ENCODE measurements at places on chromosomes 5 and 9.

DNA sequence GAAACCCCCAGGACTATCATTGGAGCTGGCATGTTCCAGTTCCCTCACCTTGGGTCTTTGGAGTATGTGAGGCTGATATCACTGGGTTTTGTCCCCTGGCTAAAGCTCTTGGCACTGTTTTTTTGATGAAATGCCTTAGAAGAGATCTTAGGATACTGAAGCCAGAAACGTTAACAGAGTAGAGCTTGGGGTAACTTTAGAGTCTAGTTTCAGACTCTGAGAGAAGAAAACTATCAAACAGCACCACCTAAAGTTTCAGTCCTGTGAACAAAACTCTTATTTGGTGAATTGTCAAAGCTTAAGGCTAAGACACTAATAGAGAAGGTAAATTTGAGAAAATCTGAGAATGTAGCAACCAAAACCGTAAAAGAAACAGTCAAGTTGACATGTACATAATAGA, 111.7 kb upstream of the PUM3 start:
- no peak for DNase-seq

DNA sequence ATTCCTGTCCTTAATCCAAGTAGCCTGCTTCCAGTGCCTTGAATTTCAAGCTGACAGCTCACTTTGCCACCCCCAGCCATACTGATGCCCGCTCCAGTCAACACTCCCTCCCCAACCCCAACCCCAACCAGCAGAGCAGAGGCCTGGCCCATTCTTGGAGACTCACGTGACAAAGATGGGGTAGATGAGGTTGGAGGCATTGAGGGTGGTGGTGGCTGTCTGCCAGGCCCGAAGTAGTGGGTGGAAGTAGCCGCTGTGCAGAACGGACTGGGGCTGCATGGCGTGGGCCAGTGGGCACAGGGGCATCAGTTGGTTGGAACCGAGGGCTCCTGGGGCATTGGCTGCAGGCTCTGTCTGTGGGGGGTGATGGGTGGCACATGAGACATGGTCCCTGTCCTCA, 7.8 kb downstream of the ALAD start:
- DNase-seq, result no peak

DNA sequence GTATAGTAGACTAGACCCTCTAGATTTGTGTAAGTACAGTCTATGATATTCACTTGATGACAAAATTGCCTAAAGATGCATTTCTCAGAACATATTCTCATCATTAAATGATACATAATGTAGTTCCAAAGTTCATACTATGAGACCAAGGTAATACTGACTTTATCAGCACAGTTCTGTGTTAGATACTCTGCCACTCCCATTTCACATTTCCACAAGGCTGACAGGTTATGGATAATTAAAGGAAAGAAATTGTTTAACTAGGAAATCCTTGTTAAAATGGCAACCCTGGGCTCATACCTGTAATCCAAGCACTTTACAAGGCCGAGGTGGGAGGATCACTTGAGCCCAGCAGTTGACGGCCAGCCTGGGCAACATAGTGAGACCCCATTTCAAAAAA, 33.6 kb downstream of the TYRP1 start:
- no peak for DNase-seq

GRCh38 chr9:134393582-134394280, 67.5 kb downstream of the RXRA start:
- no peak for DNase-seq

- no peak for DNase-seq
Measured at GRCh38 chr9:69331444-69331843, 6.4 kb downstream of the ENTREP1 start.

- no peak for DNase-seq
Measured at GRCh38 chr5:135343413-135343812, 55.6 kb downstream of the MACROH2A1 start.

- no peak for DNase-seq
Measured at GRCh38 chr5:120016717-120017382, 387.5 kb downstream of the FAM170A start.

GRCh38 chr5:125410537-125411070, 664.2 kb upstream of the ZNF608 start:
- DNase-seq, result no peak

- DNase-seq, result no peak
Measured at GRCh38 chr5:963310-963672, 45.3 kb upstream of the NKD2 start.

DNA sequence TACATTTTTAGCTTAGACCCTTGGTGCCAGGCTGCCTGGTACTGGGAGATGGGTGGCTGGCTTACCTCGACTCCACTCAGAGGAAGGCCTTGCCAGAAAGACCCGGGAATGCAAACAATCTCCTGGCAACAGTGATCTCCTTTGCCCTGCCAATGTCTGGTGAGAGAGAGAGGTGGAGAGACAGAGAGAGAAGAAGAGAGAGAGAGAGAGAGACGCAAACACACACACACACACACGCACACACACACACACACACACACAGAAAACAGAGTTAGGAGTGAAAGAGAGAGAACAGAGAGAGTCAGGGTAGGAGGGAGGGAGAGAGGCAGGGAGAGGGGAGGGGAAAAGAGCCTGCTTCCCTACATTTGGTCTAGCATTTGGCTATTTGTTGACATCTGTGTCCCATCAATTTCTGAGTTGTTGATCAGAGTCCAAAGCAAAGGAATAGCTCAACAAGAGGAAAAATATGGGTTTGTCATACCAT, 181.6 kb upstream of the MAP1B start:
- DNase-seq, result no peak

- no peak for DNase-seq
Measured at GRCh38 chr9:121491111-121491510, 8.5 kb downstream of the GGTA1 start.

GRCh38 chr9:25850803-25851202, 172.6 kb upstream of the TUSC1 start:
- no peak for DNase-seq

GRCh38 chr5:178305801-178306200, 73.2 kb upstream of the PHYKPL start:
- no peak for DNase-seq

GRCh38 chr5:122941737-122942136, 94.8 kb downstream of the PPIC start:
- DNase-seq, result no peak

DNA sequence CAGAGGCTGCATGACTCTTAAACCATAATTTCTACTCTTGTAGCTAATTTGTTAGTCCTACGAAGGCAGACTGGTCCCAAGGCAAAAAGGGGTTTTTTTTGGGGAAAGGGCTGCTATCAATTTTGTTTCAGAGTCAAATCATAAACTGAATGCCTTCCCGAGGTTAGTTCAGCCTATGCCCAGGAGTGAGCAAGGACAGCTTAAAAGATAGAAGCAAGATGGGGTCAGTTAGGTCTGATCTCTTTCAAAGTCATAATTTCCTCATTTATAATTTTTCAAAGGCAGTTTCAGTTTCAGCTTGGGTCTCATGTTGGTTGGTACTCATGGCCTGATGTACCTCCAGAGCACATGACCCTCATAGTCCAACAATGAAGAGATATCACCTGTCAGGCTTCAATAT, 7.9 kb upstream of the RXFP3 start:
- DNase-seq, result no peak

- no peak for DNase-seq
Measured at GRCh38 chr5:59597690-59598546, 295.6 kb downstream of the PDE4D start.

DNA sequence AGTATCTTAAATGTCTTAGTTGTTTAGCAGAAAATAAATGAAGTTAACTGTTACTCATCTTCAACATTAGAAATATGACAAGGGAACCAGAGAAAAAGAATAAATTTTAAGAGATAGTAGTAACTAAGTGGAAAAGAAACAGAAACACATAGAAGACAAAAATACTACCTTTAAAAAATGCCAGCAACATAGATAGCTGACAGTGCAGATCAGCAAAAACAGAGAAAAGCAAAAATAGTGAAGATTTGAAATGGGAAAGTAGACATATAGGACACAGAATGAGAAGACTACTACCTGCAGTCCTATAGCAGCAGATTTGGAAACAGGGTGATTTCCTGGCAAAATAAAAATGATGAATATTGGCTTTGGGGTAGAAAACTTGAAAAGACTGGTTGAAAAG, 48.5 kb downstream of the ICE1 start:
- DNase-seq, result no peak

DNA sequence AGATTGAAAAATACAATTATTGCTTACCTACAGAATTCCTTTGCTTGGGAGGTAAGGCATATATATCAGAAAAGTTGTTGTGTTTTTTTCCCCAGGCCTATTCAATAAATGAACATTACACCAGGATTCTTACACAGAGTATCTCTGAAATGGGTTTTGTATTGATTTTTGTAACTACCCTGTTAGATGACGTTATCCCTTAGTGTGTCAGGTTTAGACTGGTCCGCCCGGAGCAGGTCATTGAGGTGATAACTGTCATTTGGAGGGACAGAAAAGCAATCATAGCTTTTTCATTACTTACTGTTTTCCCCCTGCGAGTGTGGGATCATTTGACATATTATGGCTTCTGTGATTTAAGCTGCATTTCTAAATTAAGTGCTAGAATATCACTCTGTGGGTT, 715.2 kb upstream of the ADAMTS16 start:
- no peak for DNase-seq

- no peak for DNase-seq
Measured at GRCh38 chr5:37855438-37855837, 15.6 kb upstream of the GDNF start.

- DNase-seq, result no peak
Measured at GRCh38 chr9:85508616-85509015, 233.1 kb downstream of the AGTPBP1 start.

- DNase-seq, result no peak
Measured at GRCh38 chr5:96373381-96373733, 59.7 kb downstream of the PCSK1 start.

GRCh38 chr5:35129921-35130485, 82.3 kb upstream of the AGXT2 start:
- peak; percentile 54 for DNase-seq

DNA sequence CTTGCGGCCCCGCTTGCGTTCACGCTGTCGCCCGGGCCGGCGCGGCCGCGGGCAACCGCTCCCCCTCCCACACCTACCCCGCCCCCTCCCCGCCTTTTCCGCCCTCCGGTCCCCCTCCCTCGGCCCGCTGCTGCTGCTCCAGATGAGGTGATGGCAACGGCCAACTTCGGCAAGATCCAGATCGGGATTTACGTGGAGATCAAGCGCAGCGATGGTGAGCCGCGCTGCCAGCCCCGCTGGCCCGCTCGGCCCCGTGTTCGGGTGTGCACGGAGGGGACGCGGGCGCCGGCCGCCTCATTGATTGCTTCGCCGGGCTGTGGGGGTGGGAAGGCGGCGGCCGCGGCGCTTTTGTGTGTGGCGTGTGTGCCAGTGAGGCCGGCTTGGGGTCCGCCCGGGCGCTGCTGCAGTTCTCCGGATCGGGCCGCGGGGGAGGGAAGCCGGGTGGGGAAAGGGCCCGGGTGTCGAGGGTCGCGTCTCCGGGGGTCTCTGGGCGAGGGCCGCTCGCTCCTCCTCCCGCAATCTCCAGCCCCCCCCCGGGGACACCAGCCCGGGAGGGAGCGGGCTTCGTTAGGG, 403 bp downstream of the KIF2A start:
- DNase-seq, result peak; percentile 44

DNA sequence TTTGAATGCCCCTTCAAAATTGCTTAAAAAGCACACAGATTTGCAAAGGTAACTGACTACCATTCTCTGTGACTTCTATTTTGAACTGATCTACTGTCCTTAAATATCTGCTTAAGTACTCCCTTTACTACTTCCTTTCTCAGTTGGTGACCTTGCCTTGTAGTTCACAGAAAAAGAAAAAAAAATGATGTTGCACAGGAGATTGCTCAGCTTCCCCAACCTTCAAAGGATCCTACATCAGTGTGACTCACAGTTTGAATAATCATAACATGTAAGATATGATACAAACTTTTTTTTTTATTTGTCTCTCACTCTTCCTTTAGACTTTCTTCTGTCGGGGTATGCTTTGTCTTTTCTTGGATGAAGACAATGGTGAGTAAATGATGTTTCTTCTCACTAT, 1029.6 kb downstream of the CDH12 start:
- DNase-seq, result no peak

GRCh38 chr9:130892477-130893304, 3.9 kb downstream of the QRFP start:
- no peak for DNase-seq

GRCh38 chr5:153900703-153901395, 137.9 kb downstream of the FAM114A2 start:
- no peak for DNase-seq

- DNase-seq, result no peak
Measured at GRCh38 chr9:96725576-96725975, 52.3 kb downstream of the ZNF510 start.

DNA sequence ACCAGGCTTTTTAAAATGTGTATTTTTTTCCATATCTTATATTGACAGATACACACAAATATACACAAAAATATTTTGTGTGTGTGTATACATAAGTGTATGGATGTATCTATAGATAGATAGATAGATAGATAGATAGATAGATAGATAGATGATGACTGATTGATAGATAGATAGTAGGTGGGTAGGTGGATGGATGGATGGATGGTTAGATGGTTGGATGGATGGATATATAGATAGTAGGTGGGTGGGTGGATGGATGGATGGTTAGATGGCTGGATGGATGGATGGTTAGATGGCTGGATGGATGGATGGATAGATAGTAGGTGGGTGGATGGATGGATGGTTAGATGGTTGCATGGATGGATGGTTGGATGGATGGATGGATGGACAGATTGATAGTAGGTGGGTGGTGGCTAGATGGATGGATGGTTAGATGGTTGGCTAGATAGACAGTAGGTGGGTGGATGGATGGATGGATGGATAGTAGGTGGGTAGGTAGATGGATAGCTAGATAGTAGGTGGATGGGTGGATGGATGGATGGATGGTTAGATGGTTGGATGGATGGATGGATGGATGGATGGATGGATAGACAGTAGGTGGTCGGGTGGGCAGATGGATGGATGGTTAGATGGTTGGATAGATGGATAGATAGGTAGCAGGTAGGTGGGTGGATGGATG, 156.2 kb downstream of the NR3C1 start:
- DNase-seq, result no peak

DNA sequence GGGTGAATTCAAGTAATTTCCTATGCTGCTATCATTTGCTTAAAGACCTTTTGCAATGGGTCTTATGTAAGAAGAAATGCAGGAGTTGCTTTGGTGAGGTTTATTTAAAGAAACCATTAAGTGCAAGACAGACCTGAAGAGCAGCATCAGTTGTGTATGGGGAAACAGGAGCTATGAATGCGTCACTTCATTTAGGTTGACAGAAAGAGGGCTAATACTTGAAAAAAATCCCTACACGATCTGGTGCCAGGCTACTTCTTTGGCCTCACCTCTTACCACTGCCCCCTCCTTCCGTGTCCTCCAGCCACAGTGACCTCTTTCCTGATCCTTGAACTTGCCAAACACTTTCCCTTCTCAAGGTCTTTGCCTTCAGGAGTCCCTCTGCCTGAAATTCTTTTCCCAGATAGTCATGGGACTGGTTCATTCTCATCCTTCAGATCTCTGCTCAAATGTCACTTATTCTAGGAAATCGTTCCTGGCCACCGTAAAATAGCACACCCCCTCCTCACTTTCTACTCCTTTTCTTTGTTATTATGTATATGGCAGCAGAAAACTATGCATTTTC, 1.4 kb upstream of the JAK2 start:
- no peak for DNase-seq
